ENCODE measurements at places on chromosomes 11 and 22.

DNA sequence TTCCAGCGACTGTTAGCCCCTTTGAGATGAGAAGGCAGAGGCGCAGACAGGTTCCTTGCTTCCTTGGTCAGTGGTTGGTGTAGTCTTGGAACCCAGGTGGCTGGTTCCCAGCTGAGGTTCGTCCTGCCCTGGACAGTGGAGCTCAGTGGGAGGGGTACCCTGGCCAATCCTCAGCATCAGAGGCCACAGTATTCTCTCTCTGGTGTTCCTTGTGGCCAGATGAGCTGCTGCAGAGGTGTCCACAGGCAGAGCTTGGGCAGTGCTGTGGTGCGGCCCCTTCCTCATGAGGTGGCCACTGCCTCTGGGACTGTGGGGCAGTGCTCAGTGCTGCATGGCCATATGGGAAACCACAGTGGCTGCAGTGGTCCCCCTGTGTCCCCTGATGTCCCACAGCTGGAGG lies 61.8 kb downstream of the CTTN start:
- ATAC-seq, result no peak

GRCh38 chr22:47050401-47051051 lies 288.1 kb downstream of the TBC1D22A start:
- ATAC-seq, result no peak

DNA sequence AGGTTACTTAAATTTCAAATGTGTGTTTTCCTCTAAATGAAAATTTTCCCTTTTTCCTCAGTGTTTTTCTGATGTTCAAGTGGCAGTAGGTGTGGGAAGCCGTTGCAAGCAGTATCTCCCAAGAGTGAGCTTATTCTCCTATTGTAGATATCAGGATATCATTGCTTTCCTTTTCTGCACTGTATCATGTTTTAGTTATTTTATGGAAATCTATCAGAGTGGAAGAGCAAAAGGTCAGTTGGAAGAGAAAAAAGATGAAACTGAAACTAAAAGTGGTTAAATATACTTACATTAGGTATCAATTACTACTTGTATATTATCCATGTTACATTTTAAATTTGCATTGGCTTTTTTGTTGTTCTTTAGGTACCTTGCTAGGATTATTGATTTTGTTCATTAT lies 57.0 kb downstream of the PDE3B start:
- no peak for ATAC-seq

- ATAC-seq, result no peak
Observed at GRCh38 chr11:123427405-123427804, 2.7 kb upstream of the GRAMD1B start.

GRCh38 chr11:105110688-105111030 lies 28.9 kb downstream of the CARD18 start:
- ATAC-seq, result no peak

DNA sequence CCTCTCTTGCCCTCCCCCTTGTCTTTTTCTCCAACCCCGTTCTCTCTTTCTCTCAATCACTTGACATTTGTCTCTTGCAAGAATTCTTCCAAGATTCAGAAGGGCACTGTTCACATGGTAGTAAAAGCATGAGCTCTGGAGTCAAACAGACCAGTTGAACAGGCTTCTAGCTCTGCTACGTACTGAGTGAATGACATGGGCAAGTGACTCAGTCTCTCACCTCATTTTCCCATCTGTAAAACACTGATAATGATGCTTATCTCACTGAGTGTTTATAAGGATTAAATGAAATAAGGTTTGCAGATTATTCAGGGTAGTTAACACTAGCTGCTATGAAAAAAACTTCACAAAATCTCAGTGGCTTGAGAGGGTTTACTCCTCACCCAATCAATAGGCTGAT lies 5.9 kb upstream of the IL10RA start:
- ATAC-seq, result peak; percentile 45

- ATAC-seq, result no peak
Observed at GRCh38 chr22:22554587-22555284, 4.3 kb downstream of the PRAME start.

DNA sequence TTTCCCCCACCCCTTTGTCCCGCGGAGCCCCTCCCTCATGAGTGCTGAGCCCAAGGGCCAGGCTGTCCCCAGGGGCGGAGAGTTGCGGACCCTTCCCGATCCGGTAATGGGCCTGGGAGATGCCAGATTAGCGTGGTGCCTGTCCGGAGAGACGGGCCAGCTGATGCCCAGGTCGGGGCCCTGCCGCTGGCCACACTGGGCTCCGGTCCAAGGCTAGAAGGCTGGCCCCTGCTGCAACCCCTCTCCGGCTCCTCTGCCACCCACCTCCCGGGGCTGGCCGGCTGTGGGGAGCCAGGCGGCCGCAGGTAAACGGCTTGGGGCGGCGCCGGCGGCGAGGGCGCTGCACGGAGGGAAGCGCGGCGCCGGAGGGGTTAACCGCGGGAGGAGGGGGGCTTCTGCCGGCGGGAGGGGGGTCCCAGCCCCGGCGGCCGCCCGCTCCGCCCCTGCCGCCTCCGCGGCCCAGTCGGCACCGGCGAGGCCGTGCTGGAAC lies at the start of gene KCNK4:
Gene KCNK4 (plus strand): TSS at position 41 of the 490 bp plus-strand sequence. CDS start 1,717 bp downstream, outside the sequence.
- no peak for ATAC-seq

DNA sequence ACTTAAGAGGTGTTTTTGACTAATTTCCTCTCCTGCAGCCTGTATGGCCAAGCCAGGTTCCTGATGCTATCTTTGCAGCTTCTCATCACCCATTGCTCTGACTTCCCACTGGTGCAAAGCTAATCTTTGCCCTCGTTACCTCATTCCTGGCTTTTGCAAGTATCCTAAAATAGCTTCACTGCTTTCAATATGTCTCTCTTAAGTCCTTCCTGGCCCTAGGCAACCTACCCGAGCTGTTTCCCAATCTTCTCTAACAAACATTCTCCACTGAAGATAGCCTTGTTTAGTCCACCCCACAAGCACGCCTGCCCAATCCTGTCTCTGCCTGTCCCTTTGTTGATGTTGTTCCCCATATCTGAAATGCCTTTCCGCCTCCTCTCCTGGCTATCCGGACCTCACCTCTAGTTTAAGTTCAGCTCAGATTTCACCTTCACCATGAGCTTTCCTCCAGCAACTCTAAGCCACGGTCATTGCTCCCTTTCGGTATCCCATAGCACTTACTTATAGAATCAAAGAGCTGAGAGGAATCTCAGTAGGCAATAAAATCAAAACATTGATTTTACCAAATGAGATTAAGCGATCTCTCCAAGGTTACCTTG lies 30.1 kb upstream of the CECR2 start:
- ATAC-seq, result no peak

GRCh38 chr11:72684236-72684912 lies 10.2 kb upstream of the PDE2A start:
- peak; percentile 58 for ATAC-seq

DNA sequence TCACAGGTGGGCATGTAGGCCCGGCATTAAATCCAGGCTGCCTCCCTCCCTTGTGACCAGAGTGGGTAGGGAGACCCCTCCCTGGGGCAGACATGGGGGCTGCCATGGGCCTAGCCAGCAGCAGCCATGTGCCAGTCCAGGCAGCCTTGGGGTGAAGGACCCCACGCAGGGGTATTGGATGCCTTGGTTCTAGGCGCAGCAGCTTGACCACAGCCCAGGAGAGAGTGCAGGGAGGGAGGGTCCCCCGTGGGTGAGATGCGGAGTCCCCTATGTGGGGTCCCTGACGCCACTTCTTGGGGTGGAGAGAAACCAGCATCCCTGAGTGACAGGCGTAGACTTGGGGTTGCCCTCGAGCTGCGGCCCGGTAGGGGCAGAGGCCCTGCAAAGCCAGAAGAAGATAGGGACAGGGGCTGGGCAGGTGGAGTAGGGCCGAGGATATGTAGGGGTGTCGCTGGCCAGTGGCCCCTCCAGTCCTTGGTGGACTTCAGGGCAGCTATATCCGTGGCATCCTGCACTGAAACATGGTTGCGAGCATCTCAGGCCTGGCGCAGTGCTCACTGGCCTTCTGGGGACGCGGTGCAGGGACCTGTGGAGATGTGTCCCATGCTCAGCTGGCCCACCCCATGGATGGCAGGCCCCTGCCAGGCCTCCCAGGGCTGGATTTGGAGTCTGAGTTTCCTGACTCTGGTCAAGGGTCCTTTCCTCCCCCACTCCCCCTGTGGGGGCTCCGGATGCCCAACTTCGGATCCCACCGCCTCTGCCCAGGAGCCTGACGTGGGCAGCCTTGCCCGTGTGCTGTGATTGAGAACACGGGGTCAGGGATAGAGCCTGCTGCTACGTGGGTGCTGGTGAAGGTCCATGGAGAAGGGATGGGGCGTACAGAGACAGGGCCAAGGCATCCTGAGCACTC lies 1179.8 kb downstream of the BRD1 start:
- no peak for ATAC-seq

- ATAC-seq, result no peak
Observed at GRCh38 chr22:27641049-27641795, 160.3 kb downstream of the MN1 start.

- ATAC-seq, result no peak
Observed at GRCh38 chr11:67667490-67668191, 6.8 kb downstream of the ALDH3B2 start.

DNA sequence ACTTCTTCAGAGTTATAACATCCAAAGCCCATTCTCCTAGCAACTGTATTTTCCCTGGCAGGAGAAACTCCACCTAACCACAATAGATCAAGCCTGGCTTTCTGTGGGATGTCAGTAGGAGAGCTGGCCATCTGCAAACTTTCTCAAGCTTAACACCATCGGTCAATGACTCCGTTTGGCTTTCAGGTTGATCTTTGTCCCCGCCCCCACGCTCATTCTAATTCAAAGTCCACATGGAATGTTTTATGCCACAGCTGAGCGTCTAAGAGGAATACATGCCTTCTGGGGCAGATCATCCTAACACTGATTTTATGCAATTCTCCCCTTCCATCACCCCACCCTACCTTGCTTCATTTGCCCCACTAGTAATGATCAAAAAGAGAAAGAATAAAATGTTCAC lies 4.8 kb downstream of the GVQW3 start:
- no peak for ATAC-seq

- ATAC-seq, result no peak
Observed at GRCh38 chr11:7655253-7656217, 17.8 kb downstream of the CYB5R2 start.

DNA sequence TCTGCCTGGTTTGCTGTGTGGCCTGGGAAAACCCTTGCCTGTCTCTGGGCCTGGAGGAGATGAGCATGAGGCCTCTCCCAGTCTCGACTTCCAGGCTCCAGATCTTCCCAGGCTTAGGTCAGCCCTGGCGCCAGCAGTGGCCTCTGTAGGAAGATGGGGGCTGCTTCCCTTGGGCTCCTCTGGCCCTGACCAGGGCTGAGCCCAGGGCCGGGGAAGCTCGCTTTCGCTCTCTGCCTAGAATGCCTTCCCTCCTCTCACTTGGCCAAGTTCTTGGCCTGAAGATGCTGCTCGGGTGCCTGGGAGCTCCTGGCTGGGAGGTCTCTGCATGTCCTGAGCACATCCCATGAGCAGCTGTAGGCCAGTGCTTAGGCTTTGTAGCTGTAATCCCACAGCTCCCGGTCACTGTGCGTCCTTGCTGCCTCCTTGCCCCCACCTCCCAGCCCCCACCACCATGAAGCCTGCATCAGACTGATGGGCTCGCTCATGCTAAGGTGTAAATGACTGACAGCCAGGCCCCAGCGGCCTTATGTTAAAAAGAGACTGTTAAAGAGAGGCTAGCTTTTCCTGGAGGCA lies 25.5 kb downstream of the SHISAL1 start:
- ATAC-seq, result no peak

DNA sequence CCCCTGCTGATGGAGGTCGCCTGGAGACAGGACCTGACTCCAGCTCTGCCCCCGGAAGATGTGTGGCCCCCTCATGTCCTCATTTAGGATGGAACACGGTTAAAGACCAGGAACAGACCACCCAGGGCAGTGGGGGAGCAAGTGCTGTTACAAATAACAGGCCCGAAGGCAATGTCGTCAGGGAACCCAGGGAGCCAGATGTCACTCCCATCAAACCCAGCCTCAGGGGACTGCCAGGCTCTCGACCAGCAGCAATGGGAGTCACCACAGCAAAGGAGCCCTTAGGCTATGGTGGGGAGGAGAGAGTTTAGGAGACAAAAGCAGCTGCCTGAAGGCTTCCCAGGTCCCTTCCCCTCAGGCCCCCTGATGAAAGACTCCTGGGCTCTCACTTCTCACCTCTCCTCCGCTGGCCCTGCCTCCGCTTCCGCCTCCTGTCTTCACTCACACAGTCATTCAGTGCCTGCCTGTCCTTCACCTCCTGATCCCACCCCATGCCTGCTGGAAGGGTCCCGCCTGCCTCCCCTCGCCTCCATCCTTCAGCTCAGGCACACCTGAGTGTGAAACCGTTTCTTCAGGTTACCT lies 4.4 kb downstream of the RPS19BP1 start:
- ATAC-seq, result no peak

DNA sequence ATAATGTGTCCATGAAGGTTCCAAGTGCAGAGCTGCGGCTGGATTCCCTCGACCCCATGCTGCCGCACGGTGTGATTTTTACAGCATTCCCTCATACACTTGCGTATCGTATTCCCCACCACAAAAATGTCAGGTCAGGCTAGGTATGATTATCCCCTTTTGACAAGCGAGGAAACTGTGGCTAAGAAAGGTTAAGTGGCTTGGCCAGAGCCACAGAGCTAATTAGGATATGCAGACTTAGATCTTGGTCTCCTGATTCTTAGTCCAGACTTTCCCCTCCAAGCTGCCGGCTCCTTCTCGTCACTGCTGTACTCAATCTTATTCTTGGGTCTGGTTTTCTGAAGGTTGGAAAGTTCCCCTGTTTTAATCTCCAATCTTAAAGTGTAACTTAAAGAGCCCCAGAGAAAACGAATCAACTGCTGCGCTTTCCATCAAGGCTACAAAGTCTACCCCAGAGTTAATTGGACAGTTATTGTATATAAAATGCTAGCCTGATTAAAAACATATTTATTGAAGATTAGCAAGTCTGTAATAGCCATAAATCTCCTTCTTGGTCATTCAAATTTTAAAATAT lies 176.6 kb downstream of the ADAMTS15 start:
- no peak for ATAC-seq

GRCh38 chr11:130435671-130436070 lies 7.3 kb upstream of the ADAMTS8 start:
- ATAC-seq, result no peak

- ATAC-seq, result no peak
Observed at GRCh38 chr11:76797341-76798201, 14.4 kb downstream of the TSKU start.

DNA sequence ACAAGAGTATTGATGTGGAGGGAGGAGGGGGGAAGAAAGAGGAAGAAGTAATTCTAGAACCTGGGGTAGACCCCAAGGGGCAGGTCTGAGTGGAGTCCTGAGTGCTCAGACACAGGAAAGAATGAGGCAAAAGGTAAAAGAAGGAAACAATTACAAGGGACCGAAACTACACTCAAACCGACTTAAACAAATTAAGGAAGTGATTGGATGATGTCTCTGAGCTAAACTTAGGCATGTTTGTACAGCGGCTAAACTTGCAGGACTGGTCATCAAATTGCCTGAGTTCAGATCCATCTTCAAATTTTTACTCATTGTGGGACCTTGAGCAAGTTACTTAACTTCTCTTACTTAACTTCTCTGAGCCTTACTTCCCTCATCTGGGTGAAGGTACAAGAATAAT lies 86.3 kb upstream of the LRRC55 start:
- no peak for ATAC-seq

- no peak for ATAC-seq
Observed at GRCh38 chr22:31680861-31681341, 18.9 kb upstream of the PISD start.

Measured in activated T-helper 17 cell treated with anti-CD3 and anti-CD28 coated beads, Interleukin-2, amount 50 U/mL, for 72 hours (primary cell).